Activated T-helper 1 cell treated with Interleukin-2 at 50 U/mL for 16 hours (primary cell): ENCODE measurements at places on chromosomes 13 and 19.

DNA sequence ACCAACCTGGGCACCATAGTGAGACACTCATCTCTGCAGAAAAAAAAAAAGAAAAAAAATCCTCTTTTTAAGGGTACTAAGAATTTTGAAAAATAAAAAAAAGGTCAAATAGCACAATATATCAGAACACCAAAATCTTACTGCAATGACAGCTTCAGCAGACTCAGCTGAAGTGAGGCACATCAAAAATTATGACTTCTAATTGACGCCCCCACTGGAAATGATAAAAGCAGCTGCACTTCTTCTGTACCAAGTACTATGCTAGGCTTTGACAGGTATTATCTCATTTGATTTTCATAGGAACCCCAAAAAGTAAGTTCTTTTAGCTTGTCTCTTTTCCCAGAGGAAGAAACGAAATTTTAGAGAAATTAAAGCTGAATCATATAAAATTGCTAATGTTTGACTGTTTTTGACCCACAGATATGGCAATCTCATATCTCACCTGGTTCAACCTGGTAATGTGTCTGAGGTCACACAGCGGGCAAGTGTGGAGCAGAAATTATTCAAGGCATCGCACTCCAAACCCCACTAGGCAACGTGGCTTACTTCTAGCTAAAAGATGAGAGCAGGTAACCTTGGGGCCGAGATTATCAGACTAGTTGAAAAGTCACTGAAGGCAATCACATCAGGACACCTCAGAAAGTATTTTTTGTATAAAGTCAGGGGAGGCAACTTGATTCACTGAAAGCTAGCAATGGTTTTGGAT lies 78.1 kb downstream of the TNFSF11 start:
- no peak for DNase-seq

DNA sequence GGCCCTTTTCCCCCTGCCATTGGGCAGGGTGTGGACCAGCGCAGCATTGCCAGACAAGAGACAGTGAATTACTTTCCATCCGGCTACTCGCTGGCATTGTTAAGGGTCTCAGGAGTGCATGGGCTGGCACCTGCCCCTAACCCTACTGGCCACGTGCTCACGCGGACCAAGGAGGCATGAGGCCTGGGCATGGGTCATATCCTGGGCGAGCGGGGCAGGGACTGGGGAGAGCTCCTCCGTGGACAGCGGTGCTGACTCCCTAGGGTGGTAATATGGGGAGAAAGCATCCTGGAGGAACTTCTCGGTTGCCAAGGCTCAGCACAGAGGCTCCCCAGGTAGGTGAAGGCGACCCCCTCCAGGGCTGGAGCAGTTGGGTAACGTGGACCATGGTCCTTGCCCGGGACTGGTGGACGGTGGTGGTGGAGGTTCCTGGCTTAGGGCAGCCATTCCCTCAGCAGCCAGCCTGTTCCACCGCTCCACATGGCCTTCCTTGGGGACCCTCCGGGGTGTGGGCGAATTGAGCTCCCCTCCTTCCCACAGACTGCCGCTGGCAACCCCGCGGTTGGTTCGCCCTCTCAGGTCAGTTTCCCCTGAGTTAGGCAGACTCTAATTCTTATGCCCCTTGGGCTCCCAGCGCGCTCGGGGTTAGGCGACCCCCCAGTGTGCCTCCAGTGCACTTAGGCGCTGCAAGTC lies 465.1 kb downstream of the SLITRK5 start:
- DNase-seq = no peak

DNA sequence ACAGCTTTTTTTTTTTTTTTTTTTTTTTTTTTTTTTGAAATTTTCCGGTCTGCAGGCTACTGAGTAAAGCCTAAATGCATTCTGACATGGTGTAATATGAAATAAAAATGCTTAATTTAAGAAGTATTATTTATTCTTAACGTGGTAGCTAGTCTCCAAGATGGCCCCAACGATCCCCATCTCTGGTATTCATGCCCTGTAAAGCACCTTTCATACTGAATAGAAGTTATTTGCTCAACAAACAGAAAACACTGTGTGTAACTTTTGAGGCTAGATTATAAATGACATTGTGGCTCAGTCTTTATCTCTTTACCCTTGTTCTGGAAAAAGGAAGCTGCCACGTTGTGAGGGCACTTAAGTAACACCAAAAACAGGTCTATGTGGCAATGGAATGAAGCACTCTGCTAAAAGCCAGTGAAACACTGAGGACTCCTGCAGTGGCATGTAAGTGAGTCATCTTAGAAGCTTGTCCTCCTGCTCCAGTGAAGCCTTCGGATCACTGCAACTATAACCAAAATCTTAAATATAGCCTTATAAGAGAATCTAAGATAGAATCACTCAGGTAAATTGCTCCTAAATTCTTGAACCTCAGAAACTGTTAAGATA lies 128.7 kb downstream of the UGGT2 start:
- no peak for DNase-seq

- DNase-seq = no peak
These were observed 26.3 kb upstream of the KL start for GRCh38 chr13:32989942-32990341.

DNA sequence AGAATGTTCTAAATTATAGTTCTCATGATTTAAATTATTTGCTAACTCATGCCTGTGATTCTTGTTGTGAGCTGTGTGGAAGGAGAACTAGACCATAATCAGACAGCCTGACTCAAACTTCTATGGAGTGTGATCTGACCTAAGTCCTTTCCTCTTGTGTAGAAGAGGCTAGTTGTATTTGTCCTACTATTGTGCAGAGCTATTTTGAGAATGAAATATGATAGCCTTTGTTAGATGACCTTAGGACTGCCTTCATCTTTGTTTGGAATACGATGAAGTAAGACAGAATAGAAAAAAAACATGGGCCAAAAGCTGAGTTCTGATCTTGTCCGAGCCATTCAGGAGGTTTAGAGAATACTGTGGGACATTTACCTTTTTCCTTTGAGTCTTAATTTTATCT lies 119.4 kb downstream of the STOML3 start:
- no peak for DNase-seq

DNA sequence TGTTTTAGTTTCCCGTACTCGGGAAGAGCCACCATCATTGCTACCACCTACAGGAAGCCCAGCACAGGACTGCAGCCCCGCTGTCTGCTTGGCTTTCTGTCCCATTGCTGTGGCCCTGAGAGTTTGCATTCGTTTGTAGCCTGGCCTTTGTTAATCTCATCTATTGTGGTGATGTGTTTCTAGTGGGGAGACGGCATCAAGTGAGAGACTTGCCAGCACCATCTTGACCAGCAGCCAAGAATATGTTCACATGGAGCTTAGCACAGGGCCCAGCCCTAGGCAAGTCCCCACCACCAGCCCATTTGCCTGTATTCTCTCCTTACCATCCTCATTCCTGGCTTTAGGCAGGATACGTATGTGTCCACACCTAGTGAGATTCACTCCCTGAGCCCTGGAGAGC lies 17.3 kb upstream of the OVOL3 start:
- DNase-seq = no peak

- no peak for DNase-seq
These were observed 241.3 kb downstream of the DACH1 start for GRCh38 chr13:71625694-71626093.

DNA sequence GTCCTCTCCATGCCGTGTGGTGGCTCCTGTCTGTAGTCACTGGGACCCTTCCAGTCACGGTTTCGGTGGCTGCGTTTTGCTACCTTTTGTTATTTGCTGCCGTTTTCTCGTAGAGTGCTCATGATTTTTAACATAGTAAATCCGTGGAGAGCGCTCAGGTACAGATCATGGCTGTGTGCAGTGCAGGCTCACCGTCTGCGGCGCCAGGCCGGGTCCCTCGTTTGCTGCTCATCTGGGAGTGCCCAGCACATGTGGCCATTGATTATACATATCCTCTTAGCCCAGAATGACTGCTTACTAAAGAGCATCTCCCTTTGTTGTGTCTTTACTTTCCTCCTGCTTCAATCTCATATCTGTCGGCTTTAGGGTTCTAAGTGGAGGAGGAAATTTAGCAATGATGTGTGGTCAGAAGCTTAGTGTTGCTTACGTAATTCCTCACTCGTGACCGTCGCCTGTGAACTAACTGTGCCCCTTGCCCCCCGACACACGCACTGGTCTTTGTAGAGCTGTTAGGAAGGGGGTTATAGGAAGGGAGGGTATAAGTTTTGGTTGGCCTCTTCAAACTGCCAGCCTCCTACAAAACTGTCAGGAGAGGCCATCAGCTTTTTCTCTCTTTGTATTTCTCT lies 31.8 kb downstream of the TFDP1 start:
- no peak for DNase-seq

GRCh38 chr13:33838647-33839046 lies 20.7 kb downstream of the RFC3 start:
- no peak for DNase-seq

- no peak for DNase-seq
These were observed 935 bp downstream of the ARID3A start for GRCh38 chr19:926589-927350.

DNA sequence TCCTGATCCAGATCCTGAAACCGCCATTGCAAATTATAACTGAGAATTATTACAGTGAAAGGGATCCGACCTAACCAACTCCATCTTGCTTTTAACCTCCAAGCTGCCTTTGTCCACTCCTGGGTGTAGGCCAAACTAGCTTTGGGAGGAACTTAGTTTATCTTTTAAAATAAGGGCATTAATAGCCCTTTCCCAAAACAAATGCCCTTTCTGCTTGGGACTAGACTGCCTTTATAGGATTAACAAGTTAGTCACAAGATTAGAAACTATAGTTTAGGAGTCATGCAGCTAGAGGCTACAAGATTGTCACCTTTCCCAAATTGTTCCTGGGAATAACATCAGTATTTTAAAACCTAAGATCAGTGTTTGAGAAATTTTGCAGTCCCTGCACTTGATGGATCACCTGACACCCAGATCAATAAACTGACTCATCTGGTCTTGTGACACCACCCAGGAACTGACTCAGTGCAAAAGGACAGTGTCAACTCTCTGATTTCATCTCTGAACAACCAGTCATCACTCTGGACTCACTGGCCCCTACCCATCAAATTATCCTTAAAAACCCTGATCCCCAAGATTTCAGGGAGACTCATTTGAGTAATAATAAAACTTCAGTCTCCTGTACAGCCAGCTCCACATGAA lies 4.1 kb upstream of the ZNF841 start:
- no peak for DNase-seq

GRCh38 chr19:51179256-51179655 lies 37.2 kb downstream of the SIGLEC7 start:
- no peak for DNase-seq

GRCh38 chr19:31596751-31597150 lies 247.5 kb upstream of the TSHZ3 start:
- DNase-seq = no peak

- no peak for DNase-seq
These were observed 4.1 kb upstream of the KLF5 start for GRCh38 chr13:73054712-73055111.

DNA sequence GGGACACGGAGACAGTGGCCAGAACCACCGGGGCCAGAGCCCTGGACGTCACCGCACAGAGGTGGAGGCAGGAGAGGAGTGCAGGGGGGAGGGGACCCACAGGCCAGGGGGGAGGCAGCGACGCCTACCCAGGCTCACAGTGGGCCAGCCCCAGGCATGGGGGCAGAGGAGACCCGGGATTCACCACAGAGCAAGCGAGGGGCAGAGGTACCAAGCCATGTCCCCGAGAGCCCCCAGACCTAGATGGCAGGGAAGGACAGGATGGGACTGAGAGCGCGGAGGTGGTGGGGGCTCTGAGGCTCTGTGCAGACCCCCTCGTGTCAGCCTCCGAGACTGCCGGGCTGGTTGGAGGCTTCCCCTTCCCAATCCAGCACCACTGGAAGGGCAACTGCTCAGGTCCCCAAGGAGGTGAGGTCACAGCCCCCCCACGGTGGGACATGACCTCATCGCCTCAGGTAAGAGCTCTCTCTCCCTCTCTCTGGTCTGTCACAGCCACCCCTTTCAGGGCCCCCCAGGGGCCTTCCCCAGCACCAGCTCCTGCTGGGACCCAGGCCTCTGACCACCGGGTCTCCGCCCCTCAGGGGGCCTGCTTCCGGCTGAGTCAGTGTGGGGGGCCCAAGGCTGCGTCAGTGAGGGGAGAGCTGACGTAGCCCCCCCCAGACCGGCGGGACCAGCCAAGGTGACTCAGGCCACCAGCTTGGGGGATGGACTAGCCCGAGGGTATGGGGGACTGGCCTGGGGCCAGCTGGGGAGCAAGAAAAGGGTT lies 2.2 kb upstream of the IL11 start:
- no peak for DNase-seq

GRCh38 chr13:77062097-77062496 lies 35.1 kb upstream of the FBXL3 start:
- DNase-seq = no peak

DNA sequence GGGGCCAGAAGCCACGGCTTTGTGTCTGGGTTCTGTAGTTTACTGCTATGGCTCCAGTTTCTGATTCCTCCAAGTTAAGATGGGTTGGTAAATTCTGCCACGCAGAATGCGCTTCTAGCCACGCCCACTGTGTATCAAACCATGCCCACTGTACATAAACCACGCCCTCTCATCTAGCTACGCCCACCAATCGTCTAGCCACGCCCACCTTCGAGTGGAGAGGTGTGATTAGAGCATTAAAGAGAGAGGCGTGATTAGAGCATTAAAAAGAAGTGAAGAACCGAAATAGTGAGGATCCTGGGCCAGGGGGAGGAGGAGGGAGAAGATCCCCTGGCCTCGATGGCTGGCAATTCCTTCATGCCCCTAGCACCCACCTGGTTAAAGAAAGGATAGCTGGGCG lies 43.7 kb upstream of the ADGRE5 start:
- no peak for DNase-seq

DNA sequence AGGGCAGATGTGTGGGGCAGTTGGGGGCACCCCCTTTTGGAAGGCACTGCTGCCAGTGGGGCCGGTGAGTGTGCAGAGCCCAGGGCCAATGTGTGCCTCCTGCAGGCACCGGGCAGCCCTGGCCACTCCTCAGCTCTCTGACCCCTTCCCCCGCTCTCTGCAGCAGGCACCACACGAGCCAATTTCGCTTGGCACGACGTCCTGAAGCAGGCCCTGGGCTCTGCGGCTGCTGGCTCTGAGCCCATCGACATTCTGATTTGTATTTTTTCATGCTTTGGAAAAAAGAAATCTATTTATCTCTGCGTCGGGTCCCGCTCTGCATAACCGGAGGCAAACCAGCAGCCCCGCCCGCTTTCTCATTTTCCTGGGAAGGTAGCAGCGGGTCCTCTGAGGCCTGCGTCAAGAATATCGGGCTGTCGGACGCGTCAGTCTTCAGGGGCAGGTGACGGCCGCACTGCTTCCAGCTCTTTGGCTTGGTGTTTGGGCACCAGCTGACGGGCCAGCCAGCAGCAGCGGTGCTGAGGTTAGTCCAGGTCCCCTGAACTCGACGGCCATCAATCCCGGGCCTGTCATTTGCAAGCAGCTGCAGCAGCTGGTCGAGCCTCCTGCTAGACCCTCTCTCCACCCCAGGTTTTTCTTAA lies 134.3 kb downstream of the KDM4B start:
- DNase-seq = no peak
